ENCODE measurements at places on chromosomes 2 and 18.
A peak's percentile ranks its signal among the peaks of the same experiment; 100 is the strongest.

DNA sequence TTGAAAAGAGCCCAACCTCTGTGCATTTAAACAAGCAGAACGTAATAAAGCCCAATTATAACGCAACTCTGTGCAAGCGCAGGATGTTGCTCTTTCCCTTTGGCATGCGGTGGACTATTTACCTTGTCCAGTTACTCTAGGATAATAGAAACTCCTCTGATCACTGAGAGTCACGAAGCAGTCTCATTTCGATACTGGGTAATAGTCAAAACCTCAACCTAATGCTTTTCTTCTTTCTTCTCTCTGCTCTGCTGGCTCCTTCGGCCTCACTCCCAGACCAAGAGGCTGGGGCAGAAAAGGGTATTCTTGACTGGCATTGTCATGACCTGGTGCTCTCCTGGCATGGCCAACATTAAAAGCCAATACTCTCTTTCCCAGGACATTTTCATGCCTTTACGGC lies 89.7 kb upstream of the GCFC2 start:
- H3K27ac ChIP-seq: peak overlapping the region; percentile 74
- peak overlapping the region; percentile 51 for H3K4me3 ChIP-seq
- peaks cover 37% of the 10 kb centered on the region for H3K4me1 ChIP-seq

- no peak for DNase-seq
- H3K4me3 ChIP-seq: no peak overlapping the region
- no peaks in the 10 kb centered on the region for H3K4me1 ChIP-seq
- no peaks in the 10 kb centered on the region for H3K36me3 ChIP-seq
- no peaks in the 10 kb centered on the region for H3K27me3 ChIP-seq
Observed at GRCh38 chr2:66000901-66001300, 434.0 kb upstream of the MEIS1 start.

DNA sequence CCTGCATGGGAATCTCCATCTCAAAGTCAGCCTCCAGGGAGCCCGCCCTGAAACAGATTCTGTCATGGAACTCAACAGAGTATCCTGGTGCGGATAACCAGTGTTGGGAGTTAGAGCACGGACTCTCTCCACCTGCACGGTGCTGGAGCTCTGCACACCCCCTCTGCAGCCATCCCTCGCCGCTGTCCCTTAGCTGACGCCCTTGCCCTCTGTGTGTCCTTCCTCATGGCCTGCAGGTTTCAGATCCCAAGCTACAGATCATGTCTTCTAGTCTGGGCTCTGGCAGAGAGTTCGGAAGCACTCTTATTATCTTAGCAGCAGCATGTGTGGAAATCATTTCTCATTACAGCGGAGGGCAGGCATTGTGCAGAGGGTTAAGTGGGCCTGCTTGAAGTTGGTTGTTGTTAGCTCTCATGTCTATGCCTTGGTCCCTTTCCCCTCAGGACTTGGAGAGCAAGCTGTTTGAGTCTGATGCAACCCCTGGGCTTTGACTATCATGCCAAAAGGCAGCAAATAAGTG lies 26.0 kb downstream of the TMEM127 start:
- no peak overlapping the region for H3K27ac ChIP-seq
- H3K4me3 ChIP-seq: no peak overlapping the region
- H3K36me3 ChIP-seq: no peaks in the 10 kb centered on the region
- H3K27me3 ChIP-seq: no peaks in the 10 kb centered on the region

DNA sequence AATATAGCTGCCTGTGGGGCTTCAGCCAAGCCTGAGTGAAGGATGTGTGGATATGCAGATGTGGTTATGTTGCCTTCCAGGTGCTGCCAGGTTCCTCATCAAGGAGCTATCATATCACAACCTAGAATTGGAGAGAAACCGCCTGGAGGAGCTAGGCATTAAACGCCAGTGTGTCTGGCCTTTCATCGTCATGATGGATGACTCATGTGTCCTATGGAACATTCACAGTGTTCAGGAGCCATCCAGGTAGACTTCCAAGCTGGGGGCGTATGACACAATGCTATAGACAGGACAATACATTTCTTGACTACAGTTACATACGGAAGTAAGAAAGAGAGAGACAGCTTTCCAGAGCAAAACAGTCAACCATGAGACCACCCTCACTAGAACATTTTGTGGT lies 86.8 kb downstream of the ESCO1 start:
- H3K4me3 ChIP-seq: no peak overlapping the region
- no peaks in the 10 kb centered on the region for H3K36me3 ChIP-seq
- no peak for DNase-seq
- no peak overlapping the region for H3K27ac ChIP-seq
- H3K4me1 ChIP-seq: no peaks in the 10 kb centered on the region

DNA sequence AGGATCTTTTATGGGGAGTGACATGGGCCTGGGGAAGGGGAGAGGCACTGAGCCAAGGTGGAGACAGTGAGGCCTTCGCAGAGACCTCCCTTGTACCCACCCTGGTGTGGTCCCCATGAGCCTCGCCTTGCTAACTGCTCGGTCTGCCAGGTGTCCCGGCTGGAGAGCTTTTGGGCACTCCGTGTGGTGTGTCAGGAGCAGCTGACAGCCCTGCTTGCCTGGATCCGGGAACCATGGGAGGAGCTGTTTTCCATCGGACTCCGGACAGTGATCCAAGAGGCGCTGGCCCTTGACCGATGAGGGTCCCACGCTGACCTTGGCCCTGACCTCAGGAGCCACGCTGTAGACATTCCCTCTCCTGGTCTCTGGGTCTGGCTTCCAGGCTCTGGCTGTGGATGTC lies 11.5 kb upstream of the SLC4A3 start:
- H3K27me3 ChIP-seq: no peaks in the 10 kb centered on the region
- no peaks in the 10 kb centered on the region for H3K36me3 ChIP-seq
- H3K4me3 ChIP-seq: no peak overlapping the region
- no peak overlapping the region for H3K27ac ChIP-seq

GRCh38 chr2:4898706-4899105 lies 793.5 kb upstream of the SOX11 start:
- no peak for DNase-seq
- H3K27me3 ChIP-seq: no peaks in the 10 kb centered on the region
- H3K27ac ChIP-seq: no peak overlapping the region
- no peaks in the 10 kb centered on the region for H3K4me1 ChIP-seq

- DNase-seq: no peak
- no peaks in the 10 kb centered on the region for H3K4me1 ChIP-seq
- H3K27me3 ChIP-seq: no peaks in the 10 kb centered on the region
- H3K36me3 ChIP-seq: no peaks in the 10 kb centered on the region
Observed at GRCh38 chr2:50607721-50608120, 424.2 kb downstream of the NRXN1 start.

GRCh38 chr18:76554547-76555222 lies 59.6 kb upstream of the ZNF516 start:
- H3K4me1 ChIP-seq: no peaks in the 10 kb centered on the region
- no peaks in the 10 kb centered on the region for H3K36me3 ChIP-seq
- no peak overlapping the region for H3K4me3 ChIP-seq
- no peaks in the 10 kb centered on the region for H3K27me3 ChIP-seq
- no peak overlapping the region for H3K27ac ChIP-seq

DNA sequence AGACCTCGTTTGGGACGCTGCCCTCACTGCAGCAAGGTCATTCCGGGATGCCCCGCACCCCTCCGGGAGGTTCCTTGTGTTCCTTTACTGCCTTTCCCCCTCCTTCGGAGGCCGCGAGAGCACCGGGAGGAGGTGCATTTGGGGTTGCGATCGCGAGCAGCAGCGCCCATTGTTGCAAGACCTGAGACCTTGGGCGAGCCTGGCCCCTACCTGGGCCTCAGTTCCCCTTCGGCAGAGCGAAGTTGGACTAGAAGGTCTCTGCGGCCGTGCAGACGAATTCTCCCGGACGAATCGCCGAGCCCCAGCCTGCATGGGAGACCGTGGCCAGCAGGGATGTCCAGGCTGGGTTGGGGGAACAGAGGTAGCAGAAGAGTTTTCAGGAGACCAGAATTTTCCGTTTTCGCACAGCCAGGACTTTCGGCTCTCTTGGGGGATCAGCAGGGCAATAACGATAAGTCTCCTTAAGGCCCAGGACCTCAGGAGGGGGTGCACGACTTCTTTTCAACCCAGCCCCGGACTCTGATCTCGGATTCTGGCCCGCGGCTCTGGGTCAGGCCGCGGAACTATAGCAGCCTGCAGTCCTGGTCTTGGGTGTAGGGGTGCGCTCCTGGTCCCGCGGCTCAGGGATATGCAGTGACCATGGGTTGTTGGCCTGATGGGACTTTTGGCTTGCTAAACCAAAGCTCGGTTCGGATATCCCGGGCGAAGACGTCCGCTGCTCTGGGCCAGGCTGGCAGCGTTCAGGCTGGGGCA lies 2.8 kb downstream of the GDF7 start:
- H3K4me1 ChIP-seq: 0 out of 2 replicates have a peak, but pooled peaks cover 4% of the 10 kb centered on the region
- H3K27ac ChIP-seq: no peak overlapping the region
- peaks cover 27% of the 10 kb centered on the region for H3K27me3 ChIP-seq
- no peak overlapping the region for H3K4me3 ChIP-seq
